ENCODE measurements at places on chromosomes 1 and 21.

- DNase-seq, result no peak
Measured at GRCh38 chr1:11031624-11032262, 15.3 kb downstream of the MASP2 start.

GRCh38 chr1:227234998-227235405, 83.3 kb downstream of the CDC42BPA start:
- no peak for DNase-seq

DNA sequence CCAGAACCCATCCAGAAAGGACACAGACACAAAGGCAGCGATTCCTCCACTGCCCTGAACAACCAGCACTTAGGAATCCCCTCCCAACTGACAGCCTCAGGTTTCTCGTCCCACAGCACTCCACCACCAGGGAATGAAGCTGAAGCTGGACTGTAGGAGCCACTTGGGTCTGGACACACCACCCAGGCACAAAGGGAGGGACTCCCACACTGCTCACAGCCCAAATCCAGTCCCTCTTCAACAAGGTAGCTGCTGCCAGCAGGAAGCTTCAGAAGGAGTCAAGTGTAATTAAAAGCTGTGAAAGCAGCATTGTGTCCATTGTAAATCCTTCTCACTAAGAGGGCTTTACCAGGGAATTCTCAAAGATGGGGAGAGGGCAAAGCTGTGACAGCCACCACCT, 29.0 kb downstream of the LMX1A start:
- no peak for DNase-seq

GRCh38 chr1:116268211-116268610, 104.8 kb upstream of the ATP1A1 start:
- no peak for DNase-seq

DNA sequence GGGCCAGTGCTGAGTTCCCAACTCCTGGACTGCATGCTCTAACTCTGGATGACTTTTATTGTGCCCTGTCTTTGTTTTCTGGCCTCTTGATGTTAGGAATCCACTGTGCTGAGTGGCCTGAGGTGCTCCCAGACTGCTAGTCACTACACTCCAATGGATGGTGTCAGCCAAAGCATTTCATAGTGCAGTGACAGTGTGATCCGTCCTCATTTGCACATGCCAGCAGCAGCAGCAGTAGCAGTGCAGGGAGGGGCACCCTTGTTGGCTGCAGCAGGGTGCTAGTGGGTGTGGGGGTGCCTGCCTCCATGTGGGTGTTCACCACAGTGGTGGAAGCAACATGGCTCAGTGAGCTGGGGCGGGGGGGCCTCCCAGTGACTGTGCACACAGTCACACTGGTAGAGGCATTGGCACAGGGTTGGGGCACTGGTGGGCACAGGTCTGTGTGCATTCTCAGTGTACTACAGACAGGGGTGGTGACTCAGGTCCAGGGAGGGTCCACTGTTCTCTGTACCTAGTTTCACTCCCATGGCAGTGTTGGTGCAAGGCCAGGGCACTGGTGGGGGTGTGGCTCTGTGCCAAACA, 214.0 kb downstream of the ZC3H11B start:
- no peak for DNase-seq

DNA sequence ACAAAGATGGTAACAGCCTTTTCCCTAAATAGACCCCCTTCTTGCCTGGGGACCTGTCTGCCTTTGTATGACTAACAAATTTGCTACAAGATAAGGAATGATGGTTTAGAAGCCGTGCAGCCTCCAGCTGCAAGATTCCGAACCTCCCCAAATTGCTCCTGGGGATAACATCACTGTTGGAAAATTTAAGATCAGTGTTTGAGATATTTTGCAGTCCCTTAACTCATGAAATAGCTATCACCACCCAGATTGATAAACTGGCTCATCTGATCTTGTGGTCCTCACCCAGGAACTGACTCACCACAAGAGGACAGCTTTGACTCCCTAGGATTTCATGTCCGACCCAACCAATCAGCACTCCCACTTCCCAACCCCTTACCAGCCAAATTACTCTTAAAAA, 254.7 kb downstream of the USH2A start:
- no peak for DNase-seq

DNA sequence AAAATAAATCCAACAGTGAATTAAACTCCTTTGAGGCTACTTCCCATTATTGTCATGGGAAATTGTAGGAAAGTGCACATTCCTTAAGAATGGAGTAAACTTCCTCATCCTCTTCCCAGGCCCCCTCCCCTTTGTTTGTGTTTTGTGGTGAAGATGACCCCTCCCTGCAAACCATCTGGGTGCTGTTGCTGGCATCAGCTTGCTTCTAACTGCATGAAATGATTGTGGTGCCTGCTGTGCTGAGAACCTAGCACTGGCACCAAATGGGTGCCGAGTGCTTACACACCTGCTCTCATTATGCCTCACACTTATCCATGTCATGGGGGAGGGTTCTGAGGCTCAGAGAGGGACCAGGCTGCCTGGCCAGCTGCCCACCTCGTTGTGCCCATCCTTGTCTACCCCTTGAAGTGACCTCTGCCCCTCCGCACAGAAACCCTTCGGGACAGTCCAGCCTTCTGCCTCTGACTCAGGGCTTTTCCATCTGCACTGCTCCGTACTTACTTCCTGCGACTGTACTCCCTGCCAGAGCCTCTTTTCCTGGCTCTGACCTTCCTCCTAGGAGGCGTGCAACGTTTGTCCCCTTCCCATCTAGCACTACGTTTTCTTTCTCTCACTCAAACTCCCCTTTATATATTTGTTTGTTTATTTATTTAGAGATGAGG, 30.6 kb downstream of the CAPN2 start:
- DNase-seq, result no peak

GRCh38 chr1:42998386-42998785, 39.7 kb upstream of the SLC2A1 start:
- no peak for DNase-seq

- DNase-seq, result no peak
Measured at GRCh38 chr1:3459051-3459908, 4.8 kb downstream of the ARHGEF16 start.

DNA sequence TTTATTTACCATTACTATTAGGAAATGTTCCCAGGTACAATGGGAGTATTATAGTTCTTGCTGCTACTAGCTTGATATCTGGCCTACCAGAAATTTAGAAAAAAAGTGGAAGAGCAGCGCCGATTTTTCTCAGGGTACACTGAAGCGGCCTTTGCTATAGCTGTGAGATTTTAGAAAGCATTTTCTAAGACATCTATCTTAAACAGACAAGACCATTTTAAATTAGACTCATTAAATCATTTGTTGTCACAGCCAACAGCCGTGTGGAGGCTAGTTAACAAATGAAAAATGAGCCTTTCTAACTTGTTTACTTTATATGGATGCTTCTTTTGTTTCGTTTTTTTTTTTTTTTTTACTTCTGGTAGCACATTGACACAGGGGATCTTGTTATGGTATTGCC, 183.2 kb upstream of the ZRANB2 start:
- DNase-seq, result no peak

DNA sequence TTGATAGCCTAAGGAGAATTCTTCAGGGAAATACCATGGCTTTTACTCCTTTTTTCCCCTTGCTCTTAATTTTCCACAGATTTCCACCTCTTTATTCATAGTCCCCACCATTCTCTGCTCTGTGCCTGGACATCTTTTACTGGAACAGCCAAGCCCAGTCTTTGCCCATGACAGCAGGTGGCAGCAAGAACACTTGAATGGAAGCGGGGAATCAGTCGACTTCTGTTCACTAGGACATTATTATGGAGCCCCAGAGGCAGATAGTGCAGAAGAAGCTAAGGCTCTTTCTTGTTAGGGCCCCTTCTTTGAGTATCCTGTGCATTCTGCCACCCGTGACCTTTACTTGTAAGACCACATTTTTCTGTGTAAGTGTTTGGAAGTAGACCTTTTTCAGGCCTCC, 6.3 kb downstream of the OR14I1 start:
- DNase-seq, result no peak

DNA sequence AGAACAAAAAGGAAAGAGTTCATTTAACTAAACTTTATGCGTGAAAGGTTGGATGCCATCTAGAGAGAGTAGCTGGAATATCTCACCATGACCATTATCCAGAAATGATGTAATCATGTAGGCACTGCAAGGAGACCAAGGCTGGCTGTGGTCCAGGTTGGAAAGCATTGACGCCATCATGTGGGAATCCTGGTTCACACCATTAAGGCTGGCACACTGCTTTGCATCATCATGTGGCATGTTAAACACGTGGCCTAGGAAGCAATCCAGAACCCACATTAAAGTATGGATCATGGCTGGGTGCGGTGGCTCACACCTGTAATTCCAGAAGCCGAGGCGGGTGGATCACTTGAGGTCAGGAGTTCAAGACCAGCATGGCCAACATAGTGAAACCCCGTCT, 4.3 kb downstream of the ADAMTS1 start:
- no peak for DNase-seq

DNA sequence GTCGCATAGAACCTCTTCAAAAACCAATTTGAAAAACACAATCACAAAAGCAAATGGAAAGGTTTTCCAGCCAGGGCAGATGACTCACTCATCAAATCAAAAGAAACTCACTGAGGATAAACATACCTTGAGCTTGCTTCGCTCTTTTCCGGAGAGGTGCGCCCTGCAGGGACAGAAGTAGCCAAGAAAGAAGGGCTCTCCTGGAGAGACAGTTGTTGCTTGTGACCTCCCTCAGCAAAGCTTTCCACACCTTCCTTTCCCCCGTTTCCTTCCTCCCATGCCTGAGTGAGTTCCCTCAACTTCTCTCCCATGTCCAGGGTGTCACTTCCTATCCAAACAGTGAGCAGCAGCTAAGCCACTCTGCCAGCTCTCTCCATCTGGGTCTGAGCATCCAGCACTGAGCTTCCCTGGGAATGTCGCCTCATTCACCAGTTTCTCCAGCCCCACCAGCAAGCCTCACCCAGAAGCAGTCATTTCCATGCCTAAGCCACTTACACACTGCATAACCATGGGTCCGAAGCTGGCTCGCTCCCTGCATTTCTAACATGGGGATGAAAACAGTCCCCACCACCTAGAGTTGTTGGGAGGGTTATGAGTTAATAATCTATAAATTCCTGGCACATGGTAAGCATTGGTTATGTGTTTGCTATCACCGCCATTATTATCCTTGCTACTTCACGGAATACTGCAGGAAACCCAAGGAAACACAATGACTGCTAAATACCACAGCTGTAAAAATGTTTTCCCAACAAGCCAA, 75.0 kb downstream of the PTPN14 start:
- DNase-seq, result no peak

DNA sequence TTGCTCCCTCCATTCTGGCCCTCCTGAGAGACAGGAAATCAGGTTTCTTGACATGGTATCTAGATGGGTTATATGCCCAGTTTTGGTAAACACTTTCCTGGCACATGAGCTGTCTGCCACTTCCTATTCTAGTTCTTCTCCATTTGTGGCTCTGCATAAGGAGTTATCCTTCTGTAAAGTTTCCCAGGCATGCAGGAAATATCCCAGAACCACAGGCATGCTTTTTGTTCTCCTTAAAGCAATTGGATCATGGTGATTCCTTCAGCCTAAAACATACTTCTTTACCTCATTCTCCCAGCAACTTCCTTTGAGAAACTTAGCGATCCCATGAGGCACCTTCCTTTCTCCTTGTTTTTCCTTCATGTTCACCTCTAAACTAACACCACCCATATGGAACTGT, 199.8 kb downstream of the CRB1 start:
- DNase-seq, result no peak

GRCh38 chr1:164756741-164757140, 197.8 kb downstream of the PBX1 start:
- DNase-seq, result no peak

- DNase-seq, result no peak
Measured at GRCh38 chr1:220326578-220326977, 54.3 kb upstream of the RAB3GAP2 start.

DNA sequence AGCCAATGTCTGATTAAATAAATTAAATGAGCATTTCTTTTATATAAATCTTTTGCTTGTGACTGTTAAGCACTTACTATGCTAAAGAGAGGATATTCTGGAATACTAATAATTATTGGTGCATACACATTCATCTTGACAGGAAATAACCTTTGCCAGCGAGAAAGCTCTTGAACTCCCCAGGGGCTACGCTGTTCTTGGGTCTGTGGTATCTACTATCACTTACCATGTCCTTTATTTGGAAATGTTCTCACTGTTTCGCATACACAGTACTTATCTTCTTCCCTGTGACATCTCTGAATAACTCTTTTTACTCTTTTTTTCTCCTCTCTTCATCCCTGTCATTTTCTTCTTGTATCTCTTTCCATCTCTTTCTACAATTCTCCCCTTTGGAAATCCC, 178.7 kb downstream of the GABPA start:
- DNase-seq, result no peak

- no peak for DNase-seq
Measured at GRCh38 chr1:165364568-165365133, 8.1 kb upstream of the LMX1A start.

GRCh38 chr1:36187800-36188593, 32.0 kb downstream of the MAP7D1 start:
- DNase-seq, result peak; percentile 59

DNA sequence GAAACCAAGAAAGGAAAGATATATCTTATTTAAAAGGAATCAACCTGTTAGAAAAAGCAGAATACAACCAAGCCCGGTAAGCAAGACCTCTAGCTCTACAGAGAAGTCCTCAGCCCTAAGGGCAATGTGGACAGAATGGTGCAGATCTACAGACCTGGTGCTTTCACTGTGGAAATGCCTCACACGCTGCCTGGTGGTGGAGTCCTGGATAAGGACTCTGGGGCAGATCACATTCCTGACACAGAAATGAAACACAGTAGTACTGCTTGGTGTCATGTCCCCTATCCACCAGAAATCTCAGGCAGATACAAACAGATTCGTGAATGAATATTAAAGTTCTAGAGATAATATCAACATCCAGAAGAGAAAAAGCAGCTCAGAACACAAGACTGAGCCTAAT, 6.8 kb downstream of the CNN3 start:
- no peak for DNase-seq

GRCh38 chr21:35559829-35560225, 500.5 kb downstream of the SETD4 start:
- no peak for DNase-seq

DNA sequence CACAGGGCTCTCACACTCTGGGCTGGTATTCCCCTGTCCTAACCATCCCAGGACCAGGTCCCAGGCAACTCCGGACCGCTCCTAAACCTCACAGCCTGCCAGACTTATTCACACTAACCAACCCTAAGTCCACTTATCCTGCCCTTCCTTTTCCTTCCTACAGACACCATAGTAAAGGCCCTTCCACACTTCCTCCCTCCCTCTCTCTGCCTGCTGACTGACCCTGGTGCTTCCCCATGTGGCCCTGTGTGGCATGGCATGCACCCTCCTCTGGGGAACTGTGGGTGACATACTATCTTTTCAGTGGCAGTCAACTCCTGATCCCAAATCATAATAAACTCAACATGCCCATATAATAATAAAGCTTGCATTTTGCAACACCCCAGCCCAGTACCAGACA, 155.1 kb upstream of the DNAH14 start:
- DNase-seq, result no peak

Data from omental fat pad (tissue), 4 donors.